Placental pericyte (primary cell): ENCODE measurements at places on chromosomes 6 and 20. TPM values are rescaled to one million over a fixed set of nuclear protein-coding genes. Genes with fewer than 3 reads are reported as not detected.

The RAB44 gene
- total RNA-seq = under 0.01 TPM in 1 of 2 replicates, not detected in the other

The HM13 gene
- total RNA-seq = 132 and 202 TPM in 2 replicates

The SGK2 gene
- 0.22 and 0.57 TPM in 2 replicates for total RNA-seq

The SAMD10 gene
- 1.7 and 2.6 TPM in 2 replicates for total RNA-seq

The TRAM2 gene
- 56.7 and 170 TPM in 2 replicates for total RNA-seq

The PRR3 gene
- total RNA-seq = 7.9 and 11.3 TPM in 2 replicates

The C6orf118 gene
- not detected in 2 replicates for total RNA-seq

The CUL9 gene
- total RNA-seq = 22.0 and 27.6 TPM in 2 replicates

The HCRTR2 gene
- total RNA-seq = not detected in 2 replicates

The STAU1 gene
- total RNA-seq = 54.3 and 67.4 TPM in 2 replicates

The KHDC3L gene
- not detected in 2 replicates for total RNA-seq

The MOG gene
- total RNA-seq = not detected in 2 replicates

The COL19A1 gene
- total RNA-seq = under 0.01 and 1.9 TPM in 2 replicates

The PRDM1 gene
- total RNA-seq = 3.9 and 37.2 TPM in 2 replicates

The FOXS1 gene
- 0.22 and 2.0 TPM in 2 replicates for total RNA-seq

The CALHM5 gene
- total RNA-seq = 2.2 and 7.7 TPM in 2 replicates

The MED23 gene
- total RNA-seq = 25.2 and 46.4 TPM in 2 replicates
